ENCODE measurements at places on chromosomes 13 and 19.

- no peak for DNase-seq
Observed at GRCh38 chr19:48186015-48186414, 15.5 kb downstream of the ZSWIM9 start.

GRCh38 chr13:72244788-72245187 lies 377.8 kb upstream of the DACH1 start:
- DNase-seq, result no peak

DNA sequence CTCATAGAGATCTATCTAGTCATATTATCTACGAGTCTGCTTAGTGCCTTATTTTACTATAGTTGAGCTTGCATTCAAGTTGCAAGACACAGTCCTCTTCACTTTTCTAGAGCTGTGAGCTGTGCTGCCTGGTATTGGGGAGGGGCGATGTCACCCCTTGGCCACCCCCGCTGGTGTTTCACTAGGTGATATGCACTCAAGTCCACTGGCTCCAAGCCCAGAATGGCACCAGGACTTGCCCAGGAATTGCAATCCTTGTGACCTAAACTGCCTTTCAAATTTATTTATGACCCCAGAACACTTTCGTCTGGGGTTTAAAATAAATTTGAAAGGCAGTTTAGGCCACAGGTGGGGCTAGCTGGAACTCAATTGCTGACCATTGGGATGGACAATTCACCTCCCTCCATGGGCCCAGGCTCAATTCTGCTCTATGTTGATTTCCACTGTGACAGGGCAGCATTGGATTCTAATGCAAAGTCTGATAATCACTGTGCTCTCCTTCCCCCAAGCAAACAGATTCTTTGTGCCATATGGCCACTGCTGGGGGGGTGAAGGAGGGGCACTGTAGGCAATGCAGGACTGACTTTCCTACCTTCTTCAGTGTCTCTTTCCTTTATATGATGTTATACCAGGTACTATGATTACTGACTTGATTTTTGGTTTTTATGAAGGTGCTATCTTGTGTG lies 1244.2 kb upstream of the MIR17HG start:
- no peak for DNase-seq

DNA sequence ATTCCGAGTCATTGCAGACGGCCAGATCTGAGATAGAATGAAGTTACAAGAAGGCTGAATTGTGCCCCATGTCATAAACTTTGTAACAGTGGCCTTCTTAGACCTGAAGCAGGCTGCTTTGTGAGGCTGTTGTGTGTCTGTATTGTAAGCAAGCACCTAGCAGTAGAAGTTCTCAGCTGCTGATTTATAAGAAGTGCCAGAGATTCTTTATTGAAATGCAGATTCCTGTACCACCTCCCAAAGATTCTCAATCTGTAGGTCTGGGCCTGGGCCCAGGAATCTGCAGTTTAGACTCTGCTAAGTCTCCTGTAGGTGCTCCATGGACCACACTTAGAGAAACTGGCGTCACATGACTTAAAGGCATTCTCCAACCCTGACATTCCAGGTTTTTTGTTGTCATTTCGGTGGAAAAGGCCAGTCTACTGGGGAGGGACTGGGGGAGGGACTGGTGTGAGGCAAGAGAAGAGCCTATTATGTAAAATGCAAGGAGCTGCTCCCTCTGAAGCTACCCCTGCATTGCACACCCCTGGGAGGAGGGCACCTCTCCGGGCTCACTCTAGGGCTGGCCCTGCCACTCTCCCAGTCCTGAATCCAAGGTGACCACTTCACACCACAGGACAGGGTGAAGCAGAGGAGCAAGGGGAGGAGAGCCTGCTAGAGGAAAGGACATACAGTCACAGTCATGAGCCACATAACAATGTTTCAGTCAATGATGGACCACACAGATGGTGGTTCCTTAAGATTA lies 769 bp upstream of the TMEM272 start:
- DNase-seq, result no peak

- no peak for DNase-seq
Observed at GRCh38 chr19:38869160-38869835, 8.8 kb downstream of the RINL start.

- no peak for DNase-seq
Observed at GRCh38 chr19:13057147-13057572, 45.5 kb downstream of the LYL1 start.

GRCh38 chr19:13302526-13303270 lies 152.5 kb downstream of the IER2 start:
- no peak for DNase-seq

GRCh38 chr13:91313581-91313980 lies 33.9 kb upstream of the MIR17HG start:
- no peak for DNase-seq

- DNase-seq, result no peak
Observed at GRCh38 chr13:98563071-98563470, 13.8 kb downstream of the STK24 start.

- no peak for DNase-seq
Observed at GRCh38 chr13:99265821-99266426, 7.7 kb upstream of the GPR18 start.

DNA sequence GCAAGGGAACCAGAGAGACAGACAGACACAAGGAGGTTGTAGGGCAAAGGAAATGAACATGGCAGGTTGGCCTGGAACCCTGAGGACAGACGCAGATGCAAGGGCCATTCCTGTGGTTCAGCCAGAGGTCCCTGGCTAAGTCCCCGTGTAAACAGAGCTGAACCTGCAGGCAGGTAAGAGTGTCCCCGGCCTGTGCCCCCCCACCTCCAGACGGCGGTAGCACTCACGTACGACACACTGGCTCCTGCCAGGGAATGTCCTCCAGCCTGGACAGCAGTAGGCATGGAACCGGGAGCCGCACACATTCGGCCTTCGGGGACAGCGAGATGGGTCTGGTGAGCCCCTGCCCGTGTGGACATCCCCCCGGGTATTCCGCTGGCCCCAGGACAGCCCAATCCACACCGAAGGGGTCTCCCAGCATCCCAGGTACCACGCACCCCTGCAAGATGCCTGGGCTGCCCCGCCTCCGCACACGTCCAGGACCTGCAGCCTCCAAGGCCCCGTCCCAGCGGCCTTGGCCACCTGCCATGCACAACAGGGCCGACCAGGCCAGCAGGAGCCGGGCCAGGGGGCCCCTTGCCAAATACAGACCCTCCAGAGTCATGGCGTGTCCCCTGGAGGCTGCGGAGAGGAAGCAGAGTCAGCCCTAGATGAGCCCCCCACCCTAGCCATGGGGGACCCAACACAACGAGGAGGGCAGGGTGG lies 2.4 kb downstream of the FBN3 start:
- no peak for DNase-seq

GRCh38 chr13:110617321-110618072 lies 2.2 kb downstream of the NAXD start:
- no peak for DNase-seq

DNA sequence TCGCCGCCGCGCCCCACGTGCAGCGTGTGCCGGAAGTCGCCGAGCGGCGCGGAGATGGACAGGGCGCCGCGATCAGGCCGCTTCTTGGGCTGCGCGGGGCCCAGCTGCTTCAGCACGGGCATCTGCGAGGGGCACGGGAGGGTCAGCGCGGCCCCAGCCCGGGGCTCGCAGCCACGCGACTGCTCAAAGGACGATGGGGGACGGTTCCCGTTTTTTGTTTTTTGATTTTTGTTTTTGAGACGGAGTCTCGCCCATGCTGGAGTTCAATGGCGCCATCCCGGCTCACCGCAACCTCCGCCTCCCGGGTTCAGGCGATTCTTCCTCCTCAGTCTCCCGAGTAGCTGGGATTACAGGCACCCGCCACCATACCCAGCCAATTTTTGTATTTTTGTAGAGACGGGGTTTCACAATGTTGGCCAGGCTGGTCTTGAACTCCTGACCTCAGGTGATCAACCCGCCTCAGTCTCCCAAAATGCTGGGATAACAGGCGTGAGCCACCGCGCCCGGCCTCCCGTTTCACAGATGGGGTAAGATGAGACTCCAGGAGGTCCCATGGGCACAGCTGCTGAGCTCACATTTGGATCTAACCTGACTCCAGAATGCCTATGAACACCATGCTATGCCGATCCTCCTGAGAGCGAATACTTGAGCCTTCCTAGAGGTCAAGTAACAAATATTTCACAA lies 2.0 kb upstream of the LENG9 start:
- DNase-seq, result no peak

GRCh38 chr13:35720690-35721554 lies 244.4 kb upstream of the MAB21L1 start:
- DNase-seq, result no peak

GRCh38 chr13:48220981-48221685 lies 11.9 kb upstream of the ITM2B start:
- no peak for DNase-seq

DNA sequence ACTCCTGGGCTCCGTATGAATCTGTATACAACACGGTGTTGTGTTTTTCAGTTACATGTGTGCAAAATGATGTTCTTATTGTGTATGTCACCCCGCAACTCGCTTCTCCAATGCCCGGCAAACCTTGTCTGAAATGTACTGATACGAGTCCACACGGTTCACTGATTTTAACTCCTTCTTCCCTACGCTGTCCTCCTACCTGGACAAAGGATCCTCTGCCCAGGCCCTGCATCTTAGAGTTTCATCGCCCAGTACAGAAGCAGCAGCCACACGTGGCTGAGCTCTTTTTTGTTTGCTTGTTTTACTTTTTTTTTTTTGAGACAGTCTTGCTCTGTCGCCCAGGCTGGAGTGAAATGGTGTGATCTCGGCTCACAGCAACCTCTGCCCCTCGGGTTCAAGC lies 28.9 kb downstream of the ZFR2 start:
- no peak for DNase-seq

- no peak for DNase-seq
Observed at GRCh38 chr13:43939086-43939485, 59.4 kb downstream of the LACC1 start.

DNA sequence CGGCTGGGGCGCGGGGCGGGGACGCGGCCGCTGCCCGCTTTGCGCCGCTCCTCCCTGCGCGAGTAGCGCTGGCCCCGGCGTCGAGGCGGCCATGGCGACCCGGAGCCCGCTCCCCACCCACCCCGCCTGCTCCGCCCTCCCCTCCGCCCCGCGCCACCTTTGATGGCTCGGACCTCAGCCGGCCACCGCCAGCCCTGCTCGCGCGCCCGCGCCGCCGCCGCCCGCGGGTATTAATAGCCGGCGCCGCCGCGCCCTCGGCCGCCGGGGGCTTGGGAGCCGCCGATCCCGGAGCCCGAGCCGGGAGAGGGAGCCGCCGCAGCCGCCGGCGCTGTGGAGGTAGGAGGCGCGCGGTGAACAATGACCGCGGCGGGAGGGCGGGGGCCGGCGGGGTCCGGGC lies 261 bp downstream of the FARP1 start:
- DNase-seq, result no peak

Measured in stimulated activated CD4-positive, alpha-beta T cell treated with anti-CD3 and anti-CD28 coated beads, TNF-alpha, amount 100 ng/mL, for 4 hours (primary cell).